Activated CD8-positive, alpha-beta T cell treated with anti-CD3 and anti-CD28 coated beads for 36 hours (primary cell): ENCODE measurements at places on chromosomes 1 and 21. TPM values are rescaled to one million over a fixed set of nuclear protein-coding genes. Genes with fewer than 3 reads are reported as not detected.

MYBPH gene
- not detected for total RNA-seq

PCAT6 gene
- total RNA-seq = 0.94 TPM

HAO2 gene
- total RNA-seq = not detected

CYB561D1 gene
- 7.0 TPM for total RNA-seq

AADACL3 gene
- total RNA-seq = not detected

HJV gene
- total RNA-seq = not detected

ANGPTL7 gene
- not detected for total RNA-seq

VSIG8 gene
- total RNA-seq = not detected

TP73 gene
- total RNA-seq = 0.60 TPM

GIPC2 gene
- total RNA-seq = 0.41 TPM

HSD3B1 gene
- total RNA-seq = not detected

DISP3 gene
- 0.65 TPM for total RNA-seq

- no peaks in the 10 kb centered on the region for H3K4me1 ChIP-seq
- no peaks in the 10 kb centered on the region for H3K36me3 ChIP-seq
- H3K4me3 ChIP-seq = no peak overlapping the region
- no peak for DNase-seq
- H3K27ac ChIP-seq = no peak overlapping the region
- peaks cover 4% of the 10 kb centered on the region for H3K27me3 ChIP-seq
These were observed 33.6 kb upstream of the TRABD2B start for GRCh38 chr1:48030696-48031365.

- no peaks in the 10 kb centered on the region for H3K36me3 ChIP-seq
- peaks cover 9% of the 10 kb centered on the region for H3K4me1 ChIP-seq
- H3K4me3 ChIP-seq = no peak overlapping the region
- H3K27ac ChIP-seq = no peak overlapping the region
- no peak for DNase-seq
- H3K27me3 ChIP-seq = no peaks in the 10 kb centered on the region
These were observed 158.0 kb upstream of the CACYBP start for GRCh38 chr1:174841747-174842146.

DNA sequence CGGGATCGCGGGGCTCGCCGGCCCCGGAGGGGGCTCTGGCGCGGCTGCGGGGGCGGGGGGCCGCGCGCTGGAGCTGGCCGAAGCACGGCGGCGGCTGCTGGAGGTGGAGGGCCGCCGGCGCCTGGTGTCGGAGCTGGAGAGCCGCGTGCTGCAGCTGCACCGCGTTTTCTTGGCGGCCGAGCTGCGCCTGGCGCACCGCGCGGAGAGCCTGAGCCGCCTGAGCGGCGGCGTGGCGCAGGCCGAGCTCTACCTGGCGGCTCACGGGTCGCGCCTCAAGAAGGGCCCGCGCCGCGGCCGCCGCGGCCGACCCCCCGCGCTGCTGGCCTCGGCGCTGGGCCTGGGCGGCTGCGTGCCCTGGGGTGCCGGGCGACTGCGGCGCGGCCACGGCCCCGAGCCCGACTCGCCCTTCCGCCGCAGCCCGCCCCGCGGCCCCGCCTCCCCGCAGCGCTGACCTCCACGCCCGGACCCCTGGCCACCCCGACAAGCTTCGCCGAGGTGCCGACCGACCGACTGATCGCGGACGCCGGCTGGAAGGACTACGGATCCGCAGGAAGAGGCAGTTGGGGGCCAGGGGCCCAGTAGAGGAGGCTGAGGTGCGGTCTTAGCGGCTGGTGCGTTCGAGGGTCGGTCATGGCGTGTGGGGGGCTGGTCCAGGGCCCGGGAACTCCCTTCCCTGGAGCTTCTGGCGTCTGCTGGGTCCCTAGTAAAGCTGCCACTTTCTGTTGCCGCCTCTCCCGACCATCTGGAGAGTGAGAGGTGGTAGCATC, 711 bp downstream of the TRNP1 start:
- no peak overlapping the region for H3K27ac ChIP-seq
- peak overlapping the region; percentile 74 for H3K4me3 ChIP-seq
- no peaks in the 10 kb centered on the region for H3K36me3 ChIP-seq
- H3K4me1 ChIP-seq = peaks cover 21% of the 10 kb centered on the region

- no peaks in the 10 kb centered on the region for H3K27me3 ChIP-seq
- no peak overlapping the region for H3K27ac ChIP-seq
- peaks cover 2% of the 10 kb centered on the region for H3K36me3 ChIP-seq
- H3K4me1 ChIP-seq = peaks cover 2% of the 10 kb centered on the region
These were observed 3.8 kb upstream of the ZBTB21 start for GRCh38 chr21:42013931-42014330.

- H3K4me3 ChIP-seq = no peak overlapping the region
- peaks cover 5% of the 10 kb centered on the region for H3K4me1 ChIP-seq
- DNase-seq = no peak
These were observed 170.4 kb upstream of the NR5A2 start for GRCh38 chr1:199857108-199857507.

DNA sequence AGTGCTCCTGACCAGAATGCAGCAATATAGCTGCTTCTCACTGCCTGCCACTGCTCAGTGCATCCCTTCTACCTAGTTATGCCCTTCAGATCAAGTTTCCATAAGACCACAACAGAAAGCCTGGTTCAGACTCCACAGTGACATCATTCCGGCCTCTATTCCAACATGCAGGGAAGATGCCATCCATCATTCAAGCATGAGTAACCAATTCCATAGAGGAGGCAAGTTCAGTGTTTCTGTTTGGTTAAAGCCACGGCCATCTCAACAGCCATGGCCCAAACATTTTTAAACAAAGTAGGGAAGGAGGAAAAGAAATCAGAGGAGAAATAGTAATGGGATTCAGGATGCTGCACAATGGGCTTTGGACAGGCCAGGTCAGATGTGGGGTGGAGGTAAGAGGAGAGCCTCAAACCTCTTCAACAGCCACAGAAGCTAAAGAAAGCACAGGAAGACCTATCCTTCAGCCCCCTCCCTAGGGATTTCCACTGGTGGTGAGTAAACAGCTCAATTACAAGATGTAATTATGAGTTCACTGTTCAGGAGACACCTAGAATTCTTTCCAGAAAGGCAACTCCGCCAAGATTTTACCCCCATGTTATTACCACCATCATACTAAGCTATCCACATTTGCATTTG, 484.9 kb downstream of the SETD4 start:
- peaks cover 17% of the 10 kb centered on the region for H3K4me1 ChIP-seq
- no peaks in the 10 kb centered on the region for H3K36me3 ChIP-seq
- H3K4me3 ChIP-seq = no peak overlapping the region
- no peak overlapping the region for H3K27ac ChIP-seq
- DNase-seq = no peak
- H3K27me3 ChIP-seq = peaks cover 5% of the 10 kb centered on the region

DNA sequence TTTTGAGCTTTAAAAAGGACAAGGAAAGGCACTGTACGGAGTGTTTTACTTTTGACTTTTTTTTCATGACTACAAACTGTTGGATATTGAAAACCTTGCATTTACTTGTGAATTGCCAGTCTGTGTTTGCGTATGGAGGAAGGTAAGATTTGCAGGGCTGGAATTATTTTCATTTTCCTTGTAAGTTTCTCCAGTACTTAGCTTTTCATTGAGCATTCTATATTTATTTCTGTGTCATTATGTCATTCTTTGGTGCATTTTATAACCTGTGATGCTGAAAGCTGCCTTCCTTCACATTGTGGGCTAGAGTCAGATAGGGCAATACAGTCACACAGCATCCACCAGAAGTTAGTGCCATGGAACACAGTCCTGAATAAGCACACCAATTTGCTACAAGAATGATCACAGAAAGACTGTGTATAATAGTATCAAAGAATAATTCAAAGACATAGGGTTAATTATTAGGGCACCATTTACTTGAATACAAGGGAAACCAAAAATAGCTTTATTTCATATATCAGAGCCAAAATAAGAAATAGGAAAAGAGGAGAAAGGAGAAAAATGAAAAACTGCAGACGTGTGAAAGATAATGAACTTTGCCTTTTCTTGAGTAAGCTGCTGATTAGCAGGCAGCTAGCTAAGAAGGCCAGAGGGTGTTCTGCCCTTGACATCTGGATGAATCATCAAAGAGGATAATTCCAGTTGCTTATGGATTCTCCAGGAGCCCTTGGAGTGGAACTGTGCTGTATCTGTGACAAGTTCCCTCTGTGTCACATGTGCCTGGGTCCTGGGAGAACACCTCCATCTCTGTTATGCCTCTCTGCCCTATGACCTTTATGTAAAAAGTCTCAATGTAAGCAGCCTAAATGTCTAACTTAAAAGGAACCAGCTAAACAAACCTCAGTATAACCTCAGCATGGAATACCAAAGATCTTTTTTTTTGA, 8.0 kb upstream of the FAM20B start:
- no peaks in the 10 kb centered on the region for H3K36me3 ChIP-seq
- no peaks in the 10 kb centered on the region for H3K4me1 ChIP-seq
- no peak for DNase-seq
- no peak overlapping the region for H3K4me3 ChIP-seq
- peaks cover 2% of the 10 kb centered on the region for H3K27me3 ChIP-seq

DNA sequence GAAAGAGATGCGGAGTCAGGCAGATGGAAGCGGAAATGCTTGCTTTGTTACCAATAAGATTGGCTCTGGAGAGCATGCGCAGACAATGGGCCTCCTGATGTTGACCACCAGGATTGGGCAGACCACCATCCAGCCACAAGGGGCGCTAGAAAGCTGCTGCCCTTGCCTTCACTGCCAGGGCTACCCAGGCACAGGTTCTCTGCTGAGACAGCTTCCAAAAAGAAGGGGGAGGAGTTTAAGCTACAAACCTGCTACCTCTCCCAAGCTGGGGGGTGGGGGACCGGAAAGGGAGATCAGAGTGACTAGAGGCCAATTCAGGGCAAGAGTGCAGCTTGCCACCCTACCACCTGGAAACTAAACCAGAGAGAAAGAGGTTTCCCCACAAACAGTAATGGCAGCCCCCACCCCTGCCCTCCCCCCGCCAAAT, 369.7 kb downstream of the RRAGC start:
- H3K27me3 ChIP-seq = peaks cover 18% of the 10 kb centered on the region
- no peak overlapping the region for H3K4me3 ChIP-seq
- DNase-seq = peak; percentile 73
- H3K27ac ChIP-seq = no peak overlapping the region

- H3K36me3 ChIP-seq = peaks cover 23% of the 10 kb centered on the region
- H3K4me1 ChIP-seq = peaks cover 16% of the 10 kb centered on the region
- no peak for DNase-seq
- H3K27me3 ChIP-seq = no peaks in the 10 kb centered on the region
These were observed 52.1 kb downstream of the SLC35D1 start for GRCh38 chr1:67001682-67002425.

DNA sequence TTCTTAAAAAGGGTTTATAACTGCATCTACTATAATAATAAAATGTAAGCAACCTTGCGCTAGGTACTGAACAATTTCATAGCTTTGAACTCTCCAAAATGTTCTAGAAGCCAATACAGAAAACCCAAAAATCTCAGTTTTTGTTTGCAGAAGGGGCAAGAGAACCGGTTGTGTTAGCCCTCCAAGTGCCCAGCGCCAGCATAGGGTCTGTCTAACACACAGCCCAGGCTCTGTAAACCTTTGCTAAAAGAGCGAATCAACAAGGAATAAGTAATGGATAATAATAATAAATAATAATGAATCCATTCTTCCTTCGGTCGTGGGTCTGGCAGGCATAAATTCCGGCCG, 333 bp upstream of the CHAF1B start:
- peak overlapping the region; percentile 36 for H3K4me3 ChIP-seq
- no peak for DNase-seq
- H3K27me3 ChIP-seq = no peaks in the 10 kb centered on the region
- H3K27ac ChIP-seq = no peak overlapping the region
- H3K4me1 ChIP-seq = peaks cover 18% of the 10 kb centered on the region
- peaks cover 29% of the 10 kb centered on the region for H3K36me3 ChIP-seq

- peaks cover 17% of the 10 kb centered on the region for H3K4me1 ChIP-seq
- no peak overlapping the region for H3K4me3 ChIP-seq
- DNase-seq = no peak
- H3K36me3 ChIP-seq = peaks cover 6% of the 10 kb centered on the region
These were observed 181.6 kb upstream of the CACYBP start for GRCh38 chr1:174818014-174818616.

DNA sequence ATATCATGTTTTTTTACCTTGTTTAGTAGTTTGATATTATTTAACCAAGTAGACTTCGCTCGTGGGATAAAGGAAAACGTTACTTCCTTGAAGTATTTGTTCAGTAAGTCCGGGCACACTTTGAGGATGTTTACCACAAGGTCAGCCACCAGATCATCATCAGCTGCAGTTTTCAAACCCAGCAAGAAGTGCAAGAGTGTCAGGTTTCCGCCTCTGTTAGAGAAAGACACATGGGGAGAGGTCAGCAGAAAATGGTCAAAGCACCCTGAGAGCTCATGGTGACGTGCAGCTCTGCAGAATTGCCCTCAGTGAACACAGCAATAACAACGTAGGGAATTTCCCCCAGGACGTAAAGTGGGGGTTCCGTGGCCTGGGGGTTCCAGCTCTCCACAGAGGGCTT, 24.4 kb downstream of the URB1 start:
- no peak overlapping the region for H3K27ac ChIP-seq
- DNase-seq = no peak
- H3K27me3 ChIP-seq = no peaks in the 10 kb centered on the region
- no peak overlapping the region for H3K4me3 ChIP-seq
- H3K36me3 ChIP-seq = peaks cover 67% of the 10 kb centered on the region
- H3K4me1 ChIP-seq = peaks cover 20% of the 10 kb centered on the region

DNA sequence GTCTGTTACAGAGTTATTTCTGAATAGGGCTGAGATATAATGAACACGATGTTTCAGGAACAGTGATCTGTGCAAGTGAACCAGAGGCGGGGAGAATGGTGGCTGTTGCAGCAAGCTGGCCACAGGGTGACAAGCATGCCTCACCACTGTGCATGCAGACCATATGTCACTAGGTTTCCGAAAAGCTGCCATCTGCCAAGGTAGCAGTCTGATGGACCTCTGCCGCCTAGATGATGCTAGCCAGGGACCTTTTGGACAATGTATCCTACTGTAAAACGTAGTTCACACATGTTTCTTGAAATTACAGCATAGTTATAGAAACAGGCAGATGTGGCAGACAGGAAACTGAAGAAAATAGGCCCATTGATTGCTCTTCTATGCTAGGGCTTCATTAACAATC, 204.2 kb upstream of the RRP15 start:
- H3K4me3 ChIP-seq = no peak overlapping the region
- no peaks in the 10 kb centered on the region for H3K36me3 ChIP-seq
- H3K27ac ChIP-seq = no peak overlapping the region
- no peaks in the 10 kb centered on the region for H3K4me1 ChIP-seq
- DNase-seq = no peak
- no peaks in the 10 kb centered on the region for H3K27me3 ChIP-seq

GRCh38 chr1:232579958-232580941, 49.7 kb downstream of the SIPA1L2 start:
- H3K4me1 ChIP-seq = peaks cover 30% of the 10 kb centered on the region
- H3K27me3 ChIP-seq = no peaks in the 10 kb centered on the region
- peak overlapping the region; percentile 2 for H3K4me3 ChIP-seq
- DNase-seq = peak; percentile 19

GRCh38 chr1:31625561-31626222, 8.2 kb downstream of the HCRTR1 start:
- H3K27ac ChIP-seq = no peak overlapping the region
- no peak for DNase-seq
- no peak overlapping the region for H3K4me3 ChIP-seq
- peaks cover 10% of the 10 kb centered on the region for H3K4me1 ChIP-seq

GRCh38 chr1:100035214-100035613, 65.4 kb downstream of the SLC35A3 start:
- DNase-seq = no peak
- no peak overlapping the region for H3K27ac ChIP-seq
- peak overlapping the region; percentile 63 for H3K4me3 ChIP-seq
- H3K27me3 ChIP-seq = no peaks in the 10 kb centered on the region

- H3K4me1 ChIP-seq = peaks cover 18% of the 10 kb centered on the region
- no peak overlapping the region for H3K4me3 ChIP-seq
- no peak for DNase-seq
- H3K27me3 ChIP-seq = no peaks in the 10 kb centered on the region
- H3K27ac ChIP-seq = no peak overlapping the region
- H3K36me3 ChIP-seq = peaks cover 28% of the 10 kb centered on the region
These were observed 132.6 kb downstream of the DHRS3 start for GRCh38 chr1:12485231-12486058.
